ENCODE measurements at places on chromosomes 4 and X. TPM values are rescaled to one million over a fixed set of nuclear protein-coding genes. Genes with fewer than 3 reads are reported as not detected.

DNA sequence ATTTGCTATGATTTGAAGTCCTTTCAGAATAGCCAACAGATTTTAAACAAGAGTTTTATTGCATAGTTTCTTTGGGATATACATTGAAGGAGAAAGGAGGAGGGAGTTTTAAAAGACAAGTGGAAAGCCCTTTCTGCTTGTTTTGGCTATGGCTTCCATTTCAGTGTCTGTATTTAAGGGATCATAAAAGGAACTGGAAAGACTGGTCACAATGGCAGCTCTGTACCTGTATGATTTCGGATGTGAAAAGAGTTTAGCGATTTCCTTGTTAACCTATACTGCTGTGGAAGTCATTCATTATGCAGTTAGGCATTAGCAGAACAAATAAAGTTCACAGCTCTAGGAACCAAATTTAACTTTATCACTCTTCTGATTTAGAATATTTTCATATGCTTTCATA, 60.7 kb downstream of the TET2 start:
- H3K4me3 ChIP-seq: no peak overlapping the region
- no peaks in the 10 kb centered on the region for H3K4me1 ChIP-seq
- no peak overlapping the region for H3K27ac ChIP-seq
- no peaks in the 10 kb centered on the region for H3K36me3 ChIP-seq

DNA sequence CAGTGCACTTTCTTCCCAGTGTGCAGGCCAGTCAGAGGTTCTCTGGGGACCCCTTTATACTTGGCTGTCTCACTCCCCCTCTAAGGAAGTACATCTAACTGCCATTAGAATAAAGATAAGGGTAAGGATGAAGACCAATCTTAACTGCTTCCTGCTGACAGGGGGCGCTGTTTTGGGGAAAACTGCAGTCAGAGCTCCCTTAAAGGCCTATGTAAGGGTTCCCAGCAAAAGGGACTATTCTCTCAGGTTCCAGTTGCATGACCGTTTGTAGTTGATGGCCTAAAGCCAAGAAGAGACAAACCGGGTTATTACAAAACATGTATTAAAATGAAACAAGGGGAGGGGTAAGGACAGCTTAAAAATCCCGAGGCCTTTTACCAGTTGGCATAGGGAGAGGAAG, 115.6 kb upstream of the SPIN4 start:
- no peak overlapping the region for H3K27ac ChIP-seq
- no peak overlapping the region for H3K4me3 ChIP-seq
- DNase-seq: no peak
- H3K36me3 ChIP-seq: no peaks in the 10 kb centered on the region
- H3K27me3 ChIP-seq: no peaks in the 10 kb centered on the region
- peaks cover 2% of the 10 kb centered on the region for H3K4me1 ChIP-seq

DNA sequence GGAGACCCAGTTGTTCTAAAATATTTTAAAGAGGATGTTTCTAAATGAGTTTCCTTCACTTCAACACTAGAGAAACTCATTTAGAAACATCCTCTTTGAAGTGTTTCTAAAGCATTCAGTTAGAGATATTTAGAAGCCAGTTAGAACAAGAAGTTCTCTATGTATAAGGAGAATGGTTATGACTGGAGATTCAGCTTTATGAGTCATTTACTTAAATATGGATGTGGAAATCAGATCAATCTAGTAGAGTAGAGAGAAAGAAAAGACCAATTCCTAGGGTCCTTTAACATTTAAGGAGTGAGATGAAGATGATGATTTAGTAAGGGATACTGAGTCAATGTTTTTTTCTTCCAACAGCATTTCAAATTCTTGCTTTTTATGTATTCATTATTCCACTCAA, 234.1 kb downstream of the GRXCR1 start:
- no peak overlapping the region for H3K4me3 ChIP-seq
- H3K4me1 ChIP-seq: no peaks in the 10 kb centered on the region
- no peak overlapping the region for H3K27ac ChIP-seq

DNA sequence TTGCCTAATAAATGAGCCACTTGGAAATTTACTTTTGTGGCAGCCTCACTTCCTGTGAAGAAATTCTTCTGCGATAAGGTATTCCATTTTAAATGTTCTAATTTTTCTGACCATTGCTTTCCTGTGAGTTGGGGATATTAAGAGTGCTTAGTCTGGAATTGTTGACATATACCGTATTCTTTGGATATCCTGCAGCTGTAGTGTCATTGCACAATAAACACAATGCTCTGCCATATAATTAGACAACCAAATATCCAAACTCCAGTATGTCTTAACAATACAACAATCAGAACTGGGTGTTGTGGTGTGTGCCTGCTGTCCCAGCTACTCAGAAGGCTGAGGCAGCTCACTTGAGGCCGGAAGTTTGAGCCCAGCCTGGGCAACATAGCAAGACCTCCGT, 99.4 kb downstream of the LUZP4 start:
- no peaks in the 10 kb centered on the region for H3K36me3 ChIP-seq
- no peaks in the 10 kb centered on the region for H3K4me1 ChIP-seq
- no peak for DNase-seq
- no peak overlapping the region for H3K27ac ChIP-seq
- H3K4me3 ChIP-seq: no peak overlapping the region

The SMIM20 gene
- 85.2 TPM for total RNA-seq

The GAGE1 gene
- total RNA-seq: not detected

The PASD1 gene
- not detected for total RNA-seq

The P2RY4 gene
- total RNA-seq: not detected

The BLTP1 gene
- total RNA-seq: 164 TPM

Data from Karpas-422 (cell line).